Stimulated activated CD4-positive, alpha-beta T cell treated with anti-CD3 and anti-CD28 coated beads, Interleukin-4, amount 100 ng/mL, for 4 hours (primary cell): ENCODE measurements at places on chromosomes 5 and 9.

DNA sequence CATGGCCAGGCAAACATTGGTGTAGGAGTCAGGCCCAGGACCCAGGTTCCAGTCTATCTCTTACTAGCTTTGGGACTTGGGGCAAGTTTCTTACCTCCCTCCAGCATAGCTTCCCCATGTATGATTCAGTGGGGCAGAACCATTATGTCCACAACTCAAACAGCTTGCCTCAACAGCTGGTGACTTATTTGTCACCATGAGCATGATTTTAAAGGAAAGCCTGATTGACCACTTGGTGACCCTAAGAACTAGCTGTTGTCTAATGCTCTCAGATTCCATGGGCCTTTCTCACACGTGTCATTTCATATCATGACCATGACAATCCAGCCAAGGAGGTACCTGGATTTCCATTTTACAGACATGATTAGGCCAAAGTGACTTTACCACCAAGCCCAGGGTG is 126.4 kb downstream of the TTLL11 start:
- no peak for DNase-seq

- no peak for DNase-seq
Observed at GRCh38 chr5:88886746-88887341, 3.9 kb upstream of the MEF2C start.

DNA sequence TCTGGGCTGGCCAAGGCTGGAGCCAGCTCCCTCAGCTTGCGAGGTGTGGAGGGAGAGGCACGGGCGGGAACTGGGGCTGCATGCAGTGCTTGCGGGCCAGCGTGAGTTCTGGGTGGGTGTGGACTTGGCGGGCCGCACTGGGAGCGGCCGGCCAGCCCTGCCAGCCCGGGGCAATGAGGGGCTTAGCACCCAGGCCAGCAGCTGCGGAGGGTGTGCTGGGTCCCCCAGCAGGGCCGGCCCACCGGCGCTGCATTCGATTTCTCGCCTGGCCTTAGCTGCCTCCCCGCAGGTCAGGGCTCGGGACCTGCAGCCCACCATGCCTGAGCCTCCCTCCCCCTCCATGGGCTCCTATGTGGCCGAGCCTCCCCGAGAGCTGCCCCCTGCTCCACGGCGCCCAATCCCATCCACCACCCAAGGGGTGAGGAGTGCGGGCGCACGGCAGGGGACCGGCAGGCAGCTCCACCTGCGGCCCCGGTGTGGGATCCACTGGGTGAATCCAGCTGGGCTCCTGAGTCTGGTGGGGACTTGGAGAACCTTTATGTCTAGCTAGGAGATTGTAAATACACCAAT is 302.6 kb upstream of the ADAMTS16 start:
- no peak for DNase-seq

- no peak for DNase-seq
Observed at GRCh38 chr9:128706671-128707381, 4.5 kb downstream of the PKN3 start.

DNA sequence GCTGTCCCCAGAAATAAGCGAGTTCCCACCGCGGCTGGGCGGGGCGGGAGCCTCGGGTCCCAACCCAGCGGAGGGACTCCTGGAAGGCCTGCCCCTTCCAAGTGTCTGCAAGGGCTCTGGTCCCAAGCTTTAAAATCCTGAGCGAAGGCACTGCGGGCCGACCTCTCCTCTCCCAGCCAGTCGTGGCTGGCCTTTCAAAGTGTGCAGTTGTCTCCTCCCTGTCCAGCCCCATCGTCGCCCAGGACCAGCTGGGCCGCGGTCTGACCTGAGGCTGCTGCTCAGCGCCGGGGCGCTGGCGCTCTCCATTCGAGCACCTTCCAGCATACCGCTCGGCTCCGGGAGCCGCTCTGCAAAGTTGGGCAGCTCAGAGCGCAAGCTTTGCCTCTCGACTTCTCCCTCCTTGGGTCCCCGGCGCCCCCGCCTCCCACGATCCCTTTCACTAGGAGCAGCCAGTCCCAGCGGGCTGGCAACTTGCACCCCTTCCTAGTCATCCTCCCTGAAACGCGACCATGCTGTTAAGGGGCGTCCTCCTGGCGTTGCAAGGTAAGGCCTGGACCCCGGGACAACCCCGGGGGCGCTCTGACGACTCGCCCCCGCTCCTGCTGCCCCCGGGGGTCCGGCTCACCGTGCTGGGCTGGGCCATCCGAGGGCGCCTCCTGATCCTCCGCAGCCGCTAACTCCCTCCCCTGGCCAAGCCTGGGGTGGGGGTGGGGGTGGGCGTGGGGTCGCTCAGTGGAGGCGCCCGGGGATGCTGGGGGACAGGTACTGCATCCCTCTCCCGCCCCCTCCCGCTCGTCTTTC is at the start of gene MAMDC2:
MAMDC2 (plus strand) TSS at position 160 of the 801 bp plus-strand sequence; CDS start at position 510, 350 bp downstream.
- DNase-seq: no peak

- DNase-seq: no peak
Observed at GRCh38 chr9:122090981-122091380, 2.1 kb downstream of the TTLL11 start.

GRCh38 chr9:35646153-35646532 is 4.6 kb downstream of the SIT1 start:
- DNase-seq: no peak

DNA sequence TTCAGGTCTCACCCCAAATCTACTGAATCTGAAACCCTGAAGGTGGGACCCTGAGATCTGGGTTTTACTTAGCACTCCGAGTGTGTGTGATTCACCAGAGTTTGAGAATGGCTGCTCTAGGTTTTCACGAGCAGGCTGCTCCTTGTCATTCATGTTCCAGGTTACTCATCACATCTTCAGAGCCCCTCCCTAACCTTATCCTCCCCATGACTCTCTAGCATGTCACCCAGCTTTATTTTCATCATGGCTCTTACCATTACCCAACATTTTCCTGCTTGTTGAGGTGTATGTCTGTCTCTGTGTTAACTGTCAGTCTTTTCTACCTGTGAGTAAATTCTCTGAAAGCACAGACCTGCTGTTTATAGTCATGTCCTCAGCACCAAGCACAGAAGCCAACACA is 319.2 kb downstream of the NSG2 start:
- DNase-seq: no peak

- DNase-seq: no peak
Observed at GRCh38 chr5:24005384-24005783, 498.0 kb downstream of the PRDM9 start.

GRCh38 chr5:115898656-115899055 is 56.9 kb downstream of the AP3S1 start:
- no peak for DNase-seq

DNA sequence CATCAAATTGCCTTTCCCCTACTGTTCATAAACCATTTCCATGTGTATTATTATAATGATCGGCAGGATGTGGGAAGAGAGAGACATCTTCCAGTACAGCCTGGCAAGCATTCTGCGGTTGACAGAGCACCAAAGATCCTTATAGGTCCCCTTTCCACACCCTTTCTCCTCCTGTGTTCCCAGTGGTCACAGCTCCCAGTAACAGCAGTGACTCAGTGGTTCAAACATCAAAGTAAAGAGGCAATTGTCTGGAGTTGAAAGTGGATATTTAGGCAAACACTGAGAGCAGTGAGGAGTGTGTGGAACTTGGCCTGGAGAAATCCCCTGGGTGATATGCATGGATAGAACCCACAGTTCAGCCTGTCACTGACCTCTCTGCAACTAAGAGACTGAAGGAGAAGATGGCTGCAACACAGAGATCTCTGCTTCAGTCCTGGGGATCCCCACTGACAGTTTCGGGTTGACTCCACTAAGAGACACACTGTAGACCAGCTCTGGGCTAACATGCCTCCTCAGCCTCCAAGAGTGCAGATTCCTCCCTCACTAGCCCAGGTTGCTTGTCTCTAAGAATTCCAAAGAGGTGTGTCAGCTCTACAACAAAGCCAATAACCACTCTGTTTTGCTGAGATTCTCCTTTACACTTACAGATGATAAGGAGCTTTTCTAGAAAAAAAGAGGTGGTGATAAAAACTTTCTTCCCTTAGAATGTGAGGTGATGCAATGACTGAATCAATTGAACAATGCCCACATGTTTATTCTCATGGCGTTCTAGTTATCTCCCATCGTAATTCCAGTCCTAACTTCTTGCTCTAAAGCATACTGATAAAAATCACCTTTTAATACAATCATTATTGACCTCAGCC is 94.4 kb upstream of the IL6ST start:
- DNase-seq: no peak

GRCh38 chr5:144644317-144644716 is 473.6 kb downstream of the KCTD16 start:
- no peak for DNase-seq

DNA sequence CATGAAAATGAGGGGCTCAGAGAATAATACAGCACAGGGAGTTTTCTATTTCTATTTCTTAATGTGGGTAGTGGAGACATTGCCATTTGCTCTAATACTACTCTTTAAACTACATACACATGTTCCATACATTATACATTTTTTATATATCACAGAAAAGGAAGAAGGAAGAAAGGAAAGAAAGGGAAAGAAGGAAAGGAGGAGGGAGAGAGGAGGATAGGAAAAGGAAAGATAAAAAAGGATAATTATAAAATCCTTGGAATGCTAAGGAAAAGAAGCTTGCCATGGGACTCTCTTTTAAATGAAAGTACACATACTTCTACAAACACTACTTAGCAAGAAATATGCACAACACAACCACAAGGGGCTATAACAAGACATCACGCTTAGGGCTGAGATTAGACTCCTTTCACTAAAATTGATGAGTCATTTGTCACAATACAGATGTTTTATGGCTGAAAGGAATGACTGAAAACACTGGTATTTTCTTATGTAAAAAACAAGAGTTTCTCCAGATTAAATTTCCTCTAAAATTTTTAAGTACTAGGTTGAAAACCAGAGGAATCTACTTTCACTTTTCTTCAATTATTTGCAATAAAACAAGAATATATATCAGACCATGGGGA is 219.8 kb downstream of the ARL15 start:
- DNase-seq: no peak

GRCh38 chr5:142233083-142234032 is 91.5 kb downstream of the SPRY4 start:
- DNase-seq: no peak

GRCh38 chr9:84748112-84748511 is 78.6 kb downstream of the NTRK2 start:
- no peak for DNase-seq

- no peak for DNase-seq
Observed at GRCh38 chr5:145484158-145484557, 351.0 kb downstream of the PRELID2 start.

GRCh38 chr5:14112998-14113652 is 30.0 kb upstream of the TRIO start:
- no peak for DNase-seq

- no peak for DNase-seq
Observed at GRCh38 chr5:177023303-177023664, 788 bp downstream of the ZNF346 start.

GRCh38 chr5:1321576-1321975 is 23.3 kb downstream of the CLPTM1L start:
- DNase-seq: no peak

GRCh38 chr5:174381241-174381640 is 335.7 kb downstream of the NSG2 start:
- no peak for DNase-seq

DNA sequence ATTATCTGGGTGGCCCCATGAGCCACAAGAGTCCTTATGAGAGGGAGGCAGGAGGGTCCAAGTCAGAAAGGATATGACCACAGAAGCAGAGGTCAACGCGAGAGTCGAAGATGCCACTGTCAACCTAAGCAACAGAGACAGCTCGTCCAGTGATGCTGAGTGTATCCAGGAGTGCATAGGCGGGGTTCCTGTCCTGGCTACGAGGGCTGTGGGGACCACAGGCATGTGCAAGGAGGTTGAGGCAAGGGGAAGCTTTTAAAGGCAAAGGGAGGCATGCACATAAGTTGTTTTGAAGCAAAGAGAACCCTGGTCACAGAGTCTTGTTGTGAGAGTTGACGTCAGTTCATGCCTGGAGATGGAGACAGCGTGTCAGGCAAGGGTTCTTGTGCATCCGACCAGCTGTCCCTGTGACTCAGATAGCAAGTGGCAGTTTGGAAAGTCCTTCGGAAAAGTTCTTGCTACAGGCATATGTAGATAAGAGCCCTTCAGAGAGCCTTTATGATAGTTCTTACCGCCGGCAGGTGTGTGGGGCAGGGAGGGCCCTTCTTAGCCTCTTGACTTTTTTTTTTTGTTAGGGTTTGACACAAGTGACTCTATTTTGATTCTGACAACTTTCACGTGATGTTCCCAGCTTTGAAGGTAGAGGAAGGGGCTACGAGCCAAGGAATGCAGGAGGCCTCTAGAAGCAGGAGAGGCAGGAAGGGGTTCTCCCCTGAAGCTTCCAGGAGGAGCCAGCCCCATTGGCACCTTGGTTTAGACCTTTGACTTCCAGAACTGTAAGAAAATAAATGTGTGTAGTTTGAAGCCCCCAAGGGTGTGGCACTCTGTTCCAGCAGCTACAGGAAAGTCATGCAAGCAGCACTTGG is 66.0 kb upstream of the FCN1 start:
- no peak for DNase-seq

DNA sequence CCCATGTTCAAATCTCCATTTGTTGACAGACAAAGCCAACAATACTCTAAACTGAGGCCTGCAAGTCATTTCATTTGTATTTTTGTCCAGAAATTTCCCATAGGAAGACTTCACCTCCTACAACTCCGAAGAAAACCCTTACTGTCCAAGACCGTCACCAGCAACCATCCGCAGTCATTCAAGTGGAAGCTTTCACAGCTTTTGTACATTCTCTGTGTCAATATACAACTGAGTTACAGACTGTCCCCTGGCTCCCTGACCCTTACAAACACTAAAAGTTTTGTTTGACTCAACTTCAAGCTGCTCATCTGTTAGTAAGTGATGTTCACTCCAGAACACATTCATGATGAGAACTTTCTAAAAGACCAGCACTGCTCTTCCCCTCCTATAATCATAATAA is 210.1 kb downstream of the DEPDC1B start:
- DNase-seq: no peak

- no peak for DNase-seq
Observed at GRCh38 chr5:14928661-14929060, 57.1 kb upstream of the ANKH start.

DNA sequence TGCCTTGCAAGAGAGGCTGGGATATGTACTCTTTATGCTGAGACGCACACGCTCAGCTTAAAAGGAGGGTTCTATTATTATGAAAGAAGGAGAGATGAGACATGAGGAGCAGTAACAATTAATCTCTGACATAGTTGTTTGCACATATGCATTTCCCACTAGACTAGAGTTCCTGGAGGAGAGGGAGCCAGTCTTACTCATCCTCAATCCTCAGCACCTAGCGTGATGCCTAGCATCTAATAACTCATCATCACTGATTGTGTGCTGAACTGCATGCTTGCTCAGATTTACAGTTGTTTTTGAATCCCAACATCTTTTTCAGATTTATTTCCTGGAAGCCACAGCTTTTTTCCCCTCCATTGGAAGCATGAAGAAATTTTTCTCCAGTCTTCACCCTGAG is 35.5 kb downstream of the GCNT4 start:
- no peak for DNase-seq

GRCh38 chr5:58544195-58544594 is 38.7 kb upstream of the RAB3C start:
- no peak for DNase-seq

- no peak for DNase-seq
Observed at GRCh38 chr5:96228408-96228807, 204.6 kb downstream of the PCSK1 start.

DNA sequence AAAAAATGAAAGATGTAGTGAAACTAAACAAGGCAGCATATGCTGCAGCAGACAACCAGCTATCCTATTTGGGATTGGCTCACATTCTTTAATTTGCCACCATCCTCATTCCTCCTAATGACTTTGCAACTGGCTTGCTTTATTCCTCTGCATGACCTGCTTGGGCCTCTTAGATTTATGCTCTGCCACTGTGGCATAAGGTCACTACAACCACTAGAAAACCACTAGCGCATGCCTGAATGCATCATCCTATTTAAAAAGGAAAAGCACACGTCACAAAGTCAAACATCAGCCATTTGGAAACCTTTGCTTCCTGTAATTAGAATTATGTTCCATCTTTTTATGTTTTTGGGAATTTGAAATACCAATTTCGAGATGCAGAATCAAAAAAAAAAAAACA is 40.8 kb upstream of the CCDC152 start:
- no peak for DNase-seq
